ENCODE measurements at places on chromosomes 7 and 10.

- DNase-seq = no peak
Observed at GRCh38 chr7:28808796-28809533, 149.2 kb downstream of the TRIL start.

DNA sequence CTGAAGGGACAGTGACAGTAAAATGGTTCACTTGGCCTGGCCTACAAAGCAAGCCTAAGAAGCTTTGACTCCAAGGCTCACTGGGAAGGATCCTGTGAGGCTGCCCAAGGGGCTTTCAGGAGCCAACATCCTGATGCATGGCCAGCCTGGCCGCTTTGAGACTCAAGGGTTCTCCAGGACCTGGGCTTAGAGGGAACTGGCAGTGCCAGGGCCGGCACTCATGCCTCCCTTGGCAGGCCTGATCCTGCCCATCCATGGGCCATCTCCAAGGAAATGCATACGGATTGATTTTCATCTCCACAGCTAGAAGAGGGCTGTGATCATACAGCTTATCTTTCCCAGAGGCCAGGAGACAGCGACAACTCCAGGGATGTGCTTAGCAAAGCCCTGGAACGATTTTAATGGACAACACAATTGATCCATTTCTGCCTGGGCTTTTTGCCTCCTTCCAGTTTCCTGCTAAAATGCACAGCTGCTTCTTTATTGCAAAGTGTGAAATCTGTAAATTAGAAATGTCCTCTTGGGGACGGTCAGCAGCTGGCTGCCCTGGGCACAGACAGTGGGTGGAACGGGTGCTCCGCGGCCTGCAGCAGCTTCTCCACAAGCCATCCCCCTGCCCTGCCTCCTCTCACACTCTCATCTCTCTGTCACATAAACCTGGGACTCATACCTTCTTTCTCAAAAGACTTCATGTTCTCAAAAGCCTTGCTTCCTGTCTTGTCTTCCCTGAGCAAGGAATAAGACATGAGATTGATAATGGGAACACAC, 288.5 kb downstream of the GRID1 start:
- no peak for DNase-seq

- no peak for DNase-seq
Observed at GRCh38 chr10:82358486-82359099, 483.6 kb downstream of the NRG3 start.

- DNase-seq = no peak
Observed at GRCh38 chr10:71604324-71605018, 115.1 kb downstream of the C10orf105 start.

DNA sequence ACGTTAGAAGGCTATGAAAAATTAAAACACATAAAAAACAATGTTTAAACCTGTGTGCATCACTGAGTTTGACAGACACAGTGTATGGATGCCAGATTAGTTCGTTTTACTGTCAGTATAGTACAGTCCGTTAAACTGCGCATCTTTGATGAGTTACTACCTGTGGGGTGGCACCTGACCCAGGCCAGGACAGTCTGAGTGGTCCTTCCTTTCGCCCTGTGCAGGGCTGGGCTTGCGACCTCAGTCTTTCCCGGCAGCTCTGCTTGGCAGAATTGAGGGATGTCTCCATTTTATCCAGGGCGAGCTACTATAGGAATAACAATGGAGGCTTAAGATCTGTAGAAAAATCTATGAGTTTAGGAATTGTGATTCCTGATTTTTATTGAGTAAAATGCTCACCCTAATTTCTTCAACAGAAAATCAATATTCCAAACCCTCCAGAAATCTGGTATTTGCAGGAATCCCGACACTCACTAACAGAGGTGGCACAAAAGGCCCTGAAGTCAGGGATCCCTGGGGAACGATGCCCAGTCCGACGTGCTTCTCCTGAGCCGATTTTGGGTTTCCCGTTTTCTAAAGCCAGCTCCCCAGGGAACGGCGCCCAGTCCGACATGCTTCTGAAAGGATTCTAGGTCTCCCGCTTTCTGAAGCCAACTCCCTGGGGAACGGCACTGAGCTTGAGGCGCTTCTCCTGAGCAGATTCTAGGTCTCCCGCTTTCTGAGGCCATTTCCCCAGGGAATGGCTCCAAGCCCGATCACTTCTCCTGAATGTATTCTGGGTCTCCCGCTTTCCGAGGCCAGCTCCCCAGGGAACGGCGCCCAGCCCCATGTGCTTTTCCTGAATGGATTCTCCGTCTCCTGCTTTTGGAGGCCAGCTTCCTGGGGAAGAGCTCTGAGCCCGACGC, 377.6 kb downstream of the DNAJB6 start:
- DNase-seq = no peak

GRCh38 chr7:104886651-104887050, 127.4 kb upstream of the KMT2E start:
- DNase-seq = no peak

- DNase-seq = no peak
Observed at GRCh38 chr10:29646960-29647461, 12.2 kb upstream of the SVIL start.

GRCh38 chr7:128104108-128104742, 73.0 kb upstream of the LRRC4 start:
- DNase-seq = no peak

- no peak for DNase-seq
Observed at GRCh38 chr10:90842725-90843124, 15.1 kb downstream of the HTR7 start.

- no peak for DNase-seq
Observed at GRCh38 chr10:79627075-79627474, 16.3 kb downstream of the SFTPA1 start.

DNA sequence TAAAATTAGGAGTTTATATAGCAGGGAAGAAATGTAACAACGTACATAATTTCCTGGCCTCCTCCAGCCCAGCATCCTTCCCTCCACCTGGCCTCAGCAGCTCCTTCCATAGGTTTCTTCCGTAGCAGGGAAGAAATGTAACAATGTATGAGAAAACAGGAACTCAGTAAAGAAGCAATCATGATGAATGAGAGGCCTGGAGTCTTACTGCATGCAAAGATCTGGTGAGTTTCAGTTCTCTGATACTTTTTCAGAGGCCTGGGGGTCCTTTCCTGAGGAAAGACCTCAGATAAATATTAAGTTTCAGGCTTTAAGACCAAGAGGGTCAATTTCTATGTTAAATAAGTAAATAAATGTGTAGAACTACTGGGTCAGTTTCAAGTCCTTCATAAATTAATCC, 155.7 kb upstream of the C7orf33 start:
- DNase-seq = no peak

GRCh38 chr7:90857603-90858002, 261.5 kb downstream of the CDK14 start:
- DNase-seq = no peak

DNA sequence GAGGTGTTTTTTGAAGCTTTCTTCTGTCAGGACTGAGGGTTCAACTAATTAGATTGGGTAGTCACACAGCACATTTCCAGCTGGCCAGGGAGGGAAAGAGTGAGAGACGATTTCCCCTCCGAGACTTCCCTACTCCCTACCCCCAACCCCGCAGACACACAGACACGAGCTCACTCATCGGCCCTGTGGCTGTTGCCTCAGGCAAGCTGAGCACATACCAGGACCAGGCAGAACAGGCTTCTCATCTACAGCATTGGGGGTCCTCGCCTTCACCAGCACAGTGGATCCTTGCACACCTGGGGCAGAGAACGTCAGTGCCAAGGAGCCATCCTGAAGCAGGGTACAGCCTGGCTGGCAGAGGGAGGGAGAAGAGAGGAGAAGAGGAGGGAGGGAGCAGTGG, 144.1 kb downstream of the TMEM178B start:
- no peak for DNase-seq

DNA sequence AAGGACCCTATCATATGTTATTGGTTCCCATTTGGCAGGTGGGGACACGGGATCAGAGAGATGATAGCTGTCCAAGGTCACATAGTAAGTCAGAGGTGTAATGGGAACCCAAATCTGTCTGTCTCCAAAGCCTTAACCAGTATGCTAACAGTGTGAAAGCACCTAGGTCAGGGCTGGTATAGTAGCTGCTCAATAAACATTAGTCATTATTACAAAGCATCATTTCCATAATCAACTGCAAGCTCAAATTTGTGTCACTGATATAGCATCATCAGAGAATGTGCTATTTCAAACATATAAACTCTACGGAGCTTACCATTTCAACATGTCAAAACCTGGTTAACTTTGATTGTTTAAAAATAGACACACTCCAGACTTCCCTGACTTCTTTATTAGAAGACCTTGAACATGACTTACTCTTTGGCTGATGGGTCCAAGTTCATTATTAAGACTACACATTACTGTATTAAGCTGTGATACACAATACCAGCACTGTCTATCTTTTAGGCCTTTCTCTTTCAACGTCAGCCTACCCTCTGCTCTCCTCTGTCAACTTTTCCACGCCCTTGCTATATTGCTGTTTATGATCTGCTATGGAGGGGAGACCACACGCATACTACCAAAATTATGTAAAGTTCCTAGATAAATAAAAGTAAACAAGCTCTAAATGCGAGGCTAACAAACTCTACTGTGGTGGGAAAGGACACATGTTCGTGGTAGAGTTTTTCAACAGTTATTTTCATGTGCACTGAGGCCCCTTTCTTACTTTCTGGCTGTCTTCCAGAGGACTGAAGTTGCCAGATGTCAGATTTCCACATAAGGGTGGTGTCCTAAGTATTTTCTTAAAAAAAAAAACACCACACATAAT, 33.6 kb downstream of the DNMBP start:
- DNase-seq = no peak

GRCh38 chr10:72066318-72067284, 21.8 kb downstream of the SPOCK2 start:
- no peak for DNase-seq

- DNase-seq = no peak
Observed at GRCh38 chr10:62638062-62638477, 166.4 kb upstream of the ADO start.

DNA sequence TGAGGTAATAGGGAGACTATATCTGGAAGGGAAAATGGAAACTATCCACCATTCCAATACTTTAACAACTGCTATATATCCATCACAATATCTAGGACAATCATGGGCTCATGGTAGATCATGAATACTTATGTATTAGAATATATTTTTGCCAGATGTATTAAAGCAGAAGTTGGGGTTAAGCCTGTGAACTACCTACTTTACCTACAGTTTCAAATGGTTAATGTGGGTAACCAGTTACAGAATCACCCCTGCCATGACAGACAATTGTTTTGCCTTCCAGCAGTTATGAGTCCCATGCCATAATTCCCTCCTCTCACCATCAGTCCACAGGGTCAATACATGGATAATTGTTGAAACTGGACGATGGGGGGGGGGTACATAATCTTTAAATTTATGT, 29.9 kb upstream of the RAPGEF5 start:
- DNase-seq = no peak

GRCh38 chr7:116455009-116455408, 44.5 kb upstream of the CAV2 start:
- DNase-seq = no peak

DNA sequence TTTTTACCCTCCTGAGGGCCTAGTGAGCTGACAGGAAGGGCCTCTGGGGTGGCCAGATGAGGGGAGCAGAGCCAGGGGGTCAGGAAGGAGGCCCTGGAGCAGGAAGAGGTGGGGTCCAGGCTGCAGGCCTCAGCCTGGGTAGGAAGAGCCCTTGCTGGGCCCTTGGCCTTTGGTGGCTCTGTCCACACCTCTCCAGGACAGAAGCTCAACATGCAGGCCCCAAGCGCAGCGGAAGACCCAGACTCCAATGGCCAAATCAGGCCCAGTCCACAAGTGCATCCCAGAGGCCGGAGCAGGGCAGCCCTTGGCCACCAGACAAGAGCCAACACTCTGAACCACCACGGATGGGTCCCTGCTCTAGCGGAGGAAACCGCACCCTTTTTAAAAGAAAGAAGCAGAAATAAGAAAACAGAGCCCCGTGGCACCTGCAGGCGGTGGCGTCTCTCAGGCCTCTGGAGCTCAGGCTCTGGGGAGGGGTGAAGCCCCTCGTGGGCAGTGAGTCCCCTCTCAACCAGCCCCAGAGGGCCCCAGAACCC, 52.8 kb downstream of the FOXL3 start:
- no peak for DNase-seq

GRCh38 chr7:102186306-102186705, 100.4 kb upstream of the SH2B2 start:
- DNase-seq = no peak

DNA sequence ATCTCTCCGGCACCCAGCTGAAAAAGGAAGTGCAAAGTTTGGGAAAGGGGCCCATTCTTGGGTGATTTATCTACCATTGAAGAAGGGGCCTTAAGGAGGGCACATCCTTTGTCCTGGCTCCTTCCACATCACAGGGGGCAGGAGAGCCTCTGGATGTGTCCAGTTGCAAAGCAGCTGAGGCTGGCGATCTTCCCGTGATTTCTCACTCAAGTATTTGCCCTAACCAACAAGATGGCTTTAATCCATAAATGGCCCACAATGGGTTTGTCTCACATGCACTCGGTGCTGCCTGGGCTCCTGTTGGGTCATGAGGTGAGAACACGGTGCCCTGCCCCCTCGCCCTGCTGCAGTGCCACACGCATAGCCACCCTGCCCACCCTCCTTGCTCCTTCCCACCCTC, 14.2 kb upstream of the FRMPD2 start:
- DNase-seq = no peak

GRCh38 chr7:140284062-140284461, 107.3 kb upstream of the KDM7A start:
- DNase-seq = no peak

- DNase-seq = peak; percentile 57
Observed at GRCh38 chr7:16905300-16906044, 23.7 kb upstream of the AGR3 start.

GRCh38 chr10:75229971-75230370, 5.8 kb downstream of the COMTD1 start:
- DNase-seq = no peak

DNA sequence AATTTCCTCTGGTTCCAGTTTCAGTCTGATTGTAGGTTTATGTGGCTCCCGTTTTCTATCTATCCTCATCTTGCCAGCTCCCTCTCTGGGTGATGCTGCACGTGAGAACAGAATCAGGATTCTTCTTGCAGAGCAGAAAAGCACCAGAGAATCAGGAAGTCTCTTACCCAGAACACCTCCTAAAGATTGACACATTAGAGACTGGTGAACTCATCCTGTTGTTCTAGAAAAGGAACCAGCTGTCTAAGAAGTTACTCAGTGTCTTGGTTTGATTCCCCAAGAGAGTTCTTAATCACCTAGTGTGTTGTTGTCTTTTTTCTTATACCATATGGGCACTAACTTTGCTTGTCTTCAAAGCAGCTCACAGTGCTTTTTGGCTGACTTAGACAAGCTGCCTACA, 152.4 kb downstream of the DGKI start:
- DNase-seq = no peak

GRCh38 chr7:17038160-17038782, 156.5 kb upstream of the AGR3 start:
- DNase-seq = no peak

DNA sequence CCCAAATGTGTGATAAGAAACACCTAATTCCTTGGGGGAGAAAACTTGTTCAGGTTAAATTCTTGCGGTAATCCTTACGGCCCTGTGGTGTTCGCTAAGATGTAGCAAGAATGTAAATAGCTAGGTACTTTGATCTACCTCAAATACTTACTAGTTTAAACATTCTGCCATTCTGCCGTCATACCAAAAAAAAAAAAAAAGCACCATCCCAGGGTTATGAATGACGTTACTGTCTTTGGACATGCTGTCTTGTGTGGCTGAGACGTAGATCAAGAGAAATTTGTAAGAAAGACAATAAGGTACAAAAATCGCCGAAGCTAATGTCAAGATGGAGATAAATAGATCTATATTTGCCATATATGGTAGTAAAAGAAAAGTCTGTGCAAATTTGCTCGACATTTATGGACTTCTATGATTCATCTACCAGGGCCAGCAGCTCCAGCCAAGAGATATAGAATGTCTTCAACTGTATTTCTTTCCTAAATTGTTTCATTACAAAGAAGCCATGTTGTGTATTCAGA, 195.6 kb downstream of the CUX1 start:
- no peak for DNase-seq
